Fibroblast of skin of scalp (primary cell): ENCODE measurements at places on chromosomes 7 and 10.
A peak's percentile ranks its signal among the peaks of the same experiment; 100 is the strongest.

- DNase-seq = no peak
Measured at GRCh38 chr7:41747961-41748360, 45.1 kb upstream of the INHBA start.

- DNase-seq = no peak
Measured at GRCh38 chr10:118251791-118252190, 90.3 kb downstream of the FAM204A start.

- peak; percentile 27 for DNase-seq
Measured at GRCh38 chr7:158568974-158569857, 18.4 kb downstream of the PTPRN2 start.

- no peak for DNase-seq
Measured at GRCh38 chr10:108632144-108632543, 1291.2 kb downstream of the XPNPEP1 start.

DNA sequence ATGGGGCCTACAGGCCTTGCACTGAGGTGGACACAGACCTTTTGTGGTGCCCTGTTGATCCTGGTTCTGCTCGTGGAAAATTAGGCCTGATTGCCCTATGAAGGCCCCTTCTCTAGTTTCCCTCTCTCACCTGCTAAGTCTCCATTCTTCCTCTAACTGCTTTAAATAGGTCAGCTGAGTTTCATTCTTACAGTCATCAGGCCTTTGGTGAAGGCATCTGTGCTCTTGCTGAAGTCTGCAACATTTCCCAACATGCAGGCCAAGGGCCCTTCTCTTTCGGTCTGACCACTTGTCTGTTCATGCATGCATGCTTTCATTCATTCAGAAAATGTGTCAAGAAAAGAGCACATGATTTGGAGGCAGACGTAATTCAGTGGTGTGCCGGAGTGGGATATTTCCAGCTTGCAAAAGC is 244.0 kb downstream of the BUB3 start:
- no peak for DNase-seq

DNA sequence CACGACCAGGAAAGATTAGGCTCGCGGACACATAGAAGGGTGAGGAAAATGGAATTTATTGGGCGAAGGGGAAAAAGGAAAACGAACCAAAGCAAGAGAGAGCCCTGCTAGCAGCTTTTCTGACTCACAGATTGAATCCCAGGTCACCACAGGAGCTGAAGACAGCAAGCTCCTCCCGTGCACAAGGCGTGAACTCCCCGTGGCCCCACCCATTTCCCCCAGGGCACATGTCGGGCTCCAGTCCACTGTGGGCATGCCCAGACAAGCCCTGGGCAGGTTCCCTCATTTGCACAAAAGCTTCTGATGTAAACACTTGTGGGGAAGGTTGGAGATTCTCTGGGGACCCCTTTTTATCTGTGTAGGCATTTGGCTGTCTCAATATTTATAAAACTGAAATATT is 582.4 kb downstream of the SUGCT start:
- peak; percentile 83 for DNase-seq

DNA sequence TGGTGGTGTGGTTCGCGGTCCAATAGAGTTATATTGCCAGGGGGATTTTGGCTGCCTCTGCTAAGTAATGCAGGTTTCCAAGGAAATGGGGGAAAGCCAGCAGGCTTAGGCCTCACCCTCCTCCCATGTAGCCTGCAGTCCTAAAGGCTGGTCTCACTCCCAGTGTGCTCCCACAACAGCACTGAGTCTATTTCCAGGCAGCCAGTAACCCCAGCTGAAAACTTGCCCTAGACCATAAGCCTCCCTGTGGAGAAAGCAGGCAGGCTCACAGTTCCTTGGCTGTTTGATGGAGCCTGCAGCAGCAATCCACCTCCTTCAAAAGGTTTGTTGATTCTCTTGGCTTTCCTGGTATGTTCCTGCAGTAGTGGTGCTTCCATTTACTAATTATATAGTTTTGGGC is 220.0 kb upstream of the ZNF804B start:
- DNase-seq = no peak

DNA sequence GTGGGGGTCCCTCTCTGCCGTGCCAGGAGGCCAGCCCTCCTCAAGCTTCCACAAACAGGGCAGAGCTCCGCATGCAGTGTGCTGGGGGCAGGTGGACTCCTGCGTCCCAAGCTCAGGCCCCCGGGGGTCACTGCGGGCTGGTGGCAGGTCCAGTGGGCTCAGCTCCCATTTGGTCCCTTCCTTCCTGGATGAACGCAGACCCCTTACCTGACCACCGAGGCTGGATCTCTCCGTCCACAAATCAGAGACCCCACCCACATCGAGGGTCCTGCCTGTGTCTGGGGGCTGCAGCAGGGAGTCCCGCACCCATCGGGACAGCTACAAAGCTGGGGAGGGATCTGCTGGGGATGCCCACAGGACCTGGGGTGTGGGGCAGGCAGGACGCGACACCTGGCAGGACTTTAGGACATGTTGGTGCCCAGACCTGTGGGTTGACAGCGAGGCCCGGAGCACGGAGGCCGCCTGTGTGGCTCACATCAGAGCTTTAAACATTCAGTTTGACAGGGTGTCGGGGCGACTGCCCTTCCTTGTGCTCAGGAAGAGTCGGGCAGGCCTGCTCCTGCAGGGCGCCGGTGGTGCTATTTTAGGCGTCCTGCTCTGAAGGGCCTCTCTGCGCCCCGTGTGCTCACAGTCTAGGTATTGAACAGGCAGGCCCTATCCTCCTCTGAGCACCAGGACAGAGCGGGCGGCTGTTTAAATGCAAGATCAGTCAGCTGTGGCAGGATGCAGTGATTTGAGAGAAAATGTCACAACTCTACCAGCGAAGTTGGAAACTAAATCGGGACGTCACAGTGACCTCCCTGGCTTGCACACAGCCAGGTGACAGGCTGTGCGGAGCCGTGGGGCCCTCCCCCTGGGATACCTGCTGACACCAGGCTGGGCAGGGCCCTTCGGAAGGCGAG is 15.9 kb upstream of the CFAP46 start:
- DNase-seq = no peak

- no peak for DNase-seq
Measured at GRCh38 chr7:156609010-156609877, 31.3 kb upstream of the RNF32 start.

GRCh38 chr10:31928549-31929260 is at the start of gene ARHGAP12:
TSS of gene ARHGAP12 (minus strand) at chr10:31928831. CDS start at chr10:31908855, 19,976 bp downstream.
- peak; percentile 86 for DNase-seq

DNA sequence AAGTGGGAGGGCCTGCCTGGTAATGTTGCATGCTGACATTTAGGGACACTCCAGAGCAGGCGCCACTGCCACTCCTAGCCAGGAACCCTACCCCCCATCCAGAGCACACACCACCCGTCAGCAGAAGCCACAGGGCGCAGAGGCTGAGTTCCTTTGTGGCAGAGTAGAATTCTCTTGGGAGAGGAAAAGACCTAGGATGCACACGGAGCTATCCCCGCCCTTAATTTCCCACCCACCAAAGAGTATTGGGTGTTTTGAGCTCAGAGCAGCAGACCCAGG is 702 bp upstream of the INSYN2A start:
- peak; percentile 3 for DNase-seq

DNA sequence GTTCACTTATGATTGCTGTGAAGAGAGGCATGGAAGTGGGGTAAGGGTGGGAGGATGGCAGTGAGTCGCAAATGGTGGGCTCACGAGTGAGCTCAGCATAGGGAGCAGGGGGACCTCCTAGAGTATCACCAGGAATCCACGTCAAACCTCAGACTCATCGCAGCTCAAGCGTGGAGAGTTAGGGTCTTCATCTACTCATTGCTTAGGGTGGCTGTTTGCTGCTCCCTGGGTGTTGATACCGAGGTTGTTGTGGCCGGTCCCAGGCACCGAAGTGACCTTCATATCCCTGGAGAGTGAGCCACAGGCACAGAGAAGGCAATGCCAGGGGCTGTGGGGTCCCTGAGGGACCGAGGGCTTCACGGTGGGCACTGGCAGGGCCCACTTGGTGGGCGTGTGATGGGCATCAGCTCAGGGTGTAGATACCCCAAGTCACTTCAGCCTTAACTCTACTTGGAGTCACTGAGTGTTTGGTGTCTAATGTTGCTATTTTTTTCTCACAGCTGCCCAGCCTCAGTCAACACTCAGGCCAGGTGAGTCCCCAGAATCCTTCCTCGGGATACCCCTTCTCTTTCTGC is 16.8 kb downstream of the DMBT1 start:
- no peak for DNase-seq

- peak; percentile 32 for DNase-seq
Measured at GRCh38 chr10:129102906-129103693, 363.9 kb upstream of the MGMT start.

DNA sequence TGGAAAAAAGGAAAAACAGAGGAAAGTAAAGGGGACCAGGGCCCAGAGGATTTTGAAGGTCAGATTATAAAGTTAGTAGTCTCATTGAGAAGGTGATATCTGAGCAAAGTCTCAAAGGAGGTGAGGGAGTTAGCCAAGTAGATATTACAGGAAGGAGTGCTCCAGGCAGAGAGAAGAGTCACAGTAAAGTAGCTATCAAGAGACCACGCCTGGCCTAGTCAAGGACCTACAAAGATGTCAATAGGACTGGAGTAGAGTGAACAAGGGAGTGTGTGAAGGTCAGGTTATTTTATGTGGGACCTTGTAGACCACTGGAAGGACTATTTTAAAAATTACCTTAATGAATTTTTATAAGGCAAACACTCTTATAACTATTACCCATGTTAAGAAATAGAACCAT is 64.8 kb downstream of the TPST1 start:
- DNase-seq = no peak

- no peak for DNase-seq
Measured at GRCh38 chr10:79260811-79261740, 86.2 kb upstream of the PPIF start.
